ENCODE measurements at places on chromosomes 16 and 17.
A peak's percentile ranks its signal among the peaks of the same experiment; 100 is the strongest.

DNA sequence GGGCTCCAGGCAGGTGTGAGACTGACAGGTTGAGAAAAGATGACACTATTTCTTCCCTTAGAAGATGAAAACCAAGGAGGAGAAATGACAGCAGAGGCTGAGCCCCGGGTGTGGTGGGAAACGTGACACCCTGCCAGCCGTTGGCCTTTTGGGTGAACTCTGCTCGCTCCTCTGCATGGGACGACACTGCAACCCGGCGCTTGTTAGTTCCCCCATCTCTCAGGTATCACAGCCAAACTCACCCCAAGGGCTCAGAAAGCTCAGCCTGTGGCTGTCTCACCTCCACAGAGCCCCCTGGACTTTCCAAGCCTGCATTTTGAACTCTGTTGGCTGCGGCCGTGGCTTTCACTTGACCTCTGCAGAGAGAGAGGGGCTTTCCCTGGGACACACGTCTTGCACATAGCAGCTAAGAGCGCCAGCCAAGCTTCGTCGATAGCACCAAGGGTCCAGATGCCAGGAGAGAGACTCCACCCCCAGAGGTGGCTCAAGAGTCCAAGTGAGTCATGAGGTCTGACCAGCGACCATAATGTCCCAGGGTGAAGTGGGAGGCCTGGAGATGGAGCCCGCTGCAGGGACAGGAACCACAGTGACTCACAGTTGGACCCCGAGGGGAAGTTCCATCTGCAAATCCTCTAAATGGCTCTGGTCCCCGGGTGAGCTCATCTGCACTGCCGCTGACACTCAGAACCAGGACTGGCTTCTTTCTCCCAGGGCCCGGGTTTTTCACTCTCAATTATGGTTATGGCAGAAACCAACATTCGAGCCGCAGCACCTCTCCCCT is 301.9 kb downstream of the SOX9 start:
- peak; percentile 65 for ATAC-seq

DNA sequence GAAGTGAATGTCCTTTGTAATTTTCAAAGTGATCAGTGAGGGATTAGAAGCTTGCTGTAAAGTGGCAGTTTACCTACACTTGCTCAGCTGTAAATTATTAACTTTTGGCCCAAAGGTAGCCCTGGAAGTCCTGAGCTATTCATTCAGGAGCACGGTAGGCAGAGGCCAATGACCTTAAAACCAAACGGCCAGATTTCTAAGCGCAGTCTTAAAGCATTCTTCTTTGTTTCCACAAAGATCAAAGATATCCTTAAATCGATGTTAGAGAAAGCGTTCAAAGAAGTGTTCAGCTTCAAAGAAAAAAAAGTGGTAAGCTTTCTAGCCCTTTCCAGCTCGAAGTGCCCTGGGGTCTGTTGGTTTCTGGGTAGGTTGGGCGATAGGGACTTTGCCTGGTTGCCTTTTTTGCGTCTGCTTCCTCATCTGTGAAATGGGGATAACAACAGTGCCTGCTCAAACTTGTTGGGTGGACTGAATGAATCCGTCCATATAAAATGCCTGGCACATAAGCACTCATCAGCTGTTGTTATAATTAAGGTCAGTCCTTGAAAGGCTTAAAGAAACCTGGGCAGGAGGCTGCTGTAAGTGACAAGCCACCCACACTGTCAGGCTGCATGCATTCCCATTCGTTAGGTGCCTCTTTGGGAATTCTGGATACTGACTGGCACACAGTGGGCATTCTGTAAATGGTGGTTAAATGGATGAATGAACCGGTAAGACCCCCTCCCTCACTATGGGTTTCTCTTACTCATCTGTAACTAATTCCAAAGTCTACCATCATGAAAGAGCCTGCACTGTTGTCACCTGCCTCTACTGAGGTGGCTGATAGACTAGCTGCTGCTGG is 113.2 kb downstream of the PRKCA start:
- no peak for ATAC-seq

DNA sequence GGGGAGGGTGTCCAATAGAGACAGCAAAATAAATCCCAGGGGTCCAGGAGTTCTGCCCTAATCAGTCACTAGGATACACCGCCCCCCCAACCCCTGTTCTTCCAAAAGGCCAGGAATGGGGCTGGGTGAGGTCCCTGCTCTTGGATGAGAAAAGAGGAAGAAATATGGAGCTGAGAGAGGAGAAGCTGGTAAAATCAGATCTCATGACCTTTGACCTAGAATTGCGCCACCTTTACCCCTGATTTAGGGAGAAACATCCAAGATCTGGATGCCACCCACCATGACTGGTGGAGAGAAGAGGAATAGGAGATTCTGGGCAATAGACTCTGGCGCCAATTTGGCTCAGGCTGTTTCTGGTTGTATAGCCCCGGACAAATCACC is 707 bp upstream of the CACNB1 start:
- no peak for ATAC-seq

DNA sequence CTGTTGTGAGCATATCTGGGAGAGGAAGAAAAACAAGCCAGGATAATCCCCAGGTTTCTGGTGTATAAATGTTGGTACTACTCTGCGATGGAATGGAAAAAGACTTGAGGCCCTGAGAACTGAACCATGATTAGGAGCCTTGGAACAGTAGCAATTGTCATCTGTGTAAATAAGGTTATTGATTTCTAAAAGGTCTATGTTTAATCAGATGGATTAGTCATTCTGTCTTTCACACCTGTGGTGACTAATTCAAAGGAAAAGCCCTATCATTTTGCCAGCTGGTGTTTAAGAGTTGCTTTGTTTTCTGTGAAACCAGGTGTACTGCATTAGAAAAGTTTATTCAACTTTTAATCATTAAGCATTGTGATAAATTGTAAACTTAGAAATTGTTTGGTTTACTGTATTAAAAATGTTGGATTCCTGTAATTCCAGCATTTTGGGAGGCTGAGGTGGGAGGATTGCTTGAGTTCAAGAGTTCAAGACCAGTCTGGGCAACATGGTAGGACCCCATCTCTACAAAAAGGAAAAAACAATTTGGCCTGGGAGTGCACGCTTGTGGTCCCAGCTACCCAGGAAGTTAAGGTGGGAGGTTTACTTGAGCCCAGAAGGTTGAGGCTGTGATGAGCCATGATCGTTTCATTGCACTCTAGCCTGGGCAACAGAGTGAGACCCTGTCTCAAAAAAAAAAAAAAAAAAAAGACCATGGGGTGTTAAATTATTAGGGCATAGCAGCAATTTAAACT is 29.0 kb upstream of the KPNB1 start:
- peak; percentile 90 for ATAC-seq

GRCh38 chr17:2736956-2737355 is 12.5 kb downstream of the CCDC92B start:
- ATAC-seq = no peak

All from activated CD4-positive, CD25-positive, alpha-beta regulatory T cell treated with anti-CD3 and anti-CD28 coated beads, Interleukin-2, amount 50 U/mL, for 24 hours (primary cell).